ENCODE measurements at places on chromosomes 7 and 10.
A peak's percentile ranks its signal among the peaks of the same experiment; 100 is the strongest.

DNA sequence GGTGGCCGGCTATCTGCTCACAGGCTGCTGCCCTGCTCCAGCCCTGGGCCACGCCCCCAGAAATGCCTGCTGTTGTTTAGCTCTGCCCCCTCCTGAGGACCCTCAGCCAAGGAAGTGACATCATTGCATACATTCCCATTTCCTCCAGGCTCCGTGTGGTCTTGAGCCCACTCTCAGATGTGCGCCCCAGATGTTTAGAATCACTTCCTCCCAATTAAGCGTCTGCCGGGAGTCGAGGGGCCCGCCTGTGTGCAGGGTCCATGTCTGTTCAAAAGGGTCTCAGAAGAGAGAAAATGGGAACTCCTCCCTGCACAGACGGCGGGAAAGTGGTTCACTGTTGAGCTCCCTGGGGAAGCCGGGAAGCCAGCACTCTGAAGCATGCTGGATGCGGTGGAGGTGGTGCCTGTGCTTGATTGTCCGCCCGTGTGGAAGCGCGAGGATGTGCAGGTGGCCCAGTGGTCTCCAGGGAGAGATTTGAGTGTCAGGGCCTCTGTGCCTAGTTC is 116.9 kb upstream of the PPIF start:
- no peak for DNase-seq

- no peak for DNase-seq
Observed at GRCh38 chr10:106713846-106714245, 450.7 kb downstream of the SORCS1 start.

DNA sequence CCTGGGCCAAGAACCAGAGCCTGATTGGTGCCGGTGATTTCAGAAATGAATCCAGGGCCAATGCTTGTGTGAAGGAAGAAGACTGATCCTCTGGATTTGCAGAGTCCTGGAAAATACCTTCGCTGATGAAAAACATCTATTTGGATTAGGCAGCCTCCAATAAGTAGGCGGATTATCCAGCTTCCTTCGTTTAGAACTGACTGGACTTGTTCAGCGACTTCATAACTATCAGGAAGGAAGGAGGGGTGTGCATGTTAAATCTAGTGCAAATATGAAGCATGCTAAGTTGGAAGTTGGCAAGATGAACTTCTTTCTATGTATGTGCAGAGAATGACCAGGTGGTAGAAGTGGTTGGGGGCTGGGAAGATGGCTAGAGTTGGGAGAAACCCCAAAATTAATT is 41.0 kb downstream of the NKX2-3 start:
- DNase-seq: peak; percentile 25

DNA sequence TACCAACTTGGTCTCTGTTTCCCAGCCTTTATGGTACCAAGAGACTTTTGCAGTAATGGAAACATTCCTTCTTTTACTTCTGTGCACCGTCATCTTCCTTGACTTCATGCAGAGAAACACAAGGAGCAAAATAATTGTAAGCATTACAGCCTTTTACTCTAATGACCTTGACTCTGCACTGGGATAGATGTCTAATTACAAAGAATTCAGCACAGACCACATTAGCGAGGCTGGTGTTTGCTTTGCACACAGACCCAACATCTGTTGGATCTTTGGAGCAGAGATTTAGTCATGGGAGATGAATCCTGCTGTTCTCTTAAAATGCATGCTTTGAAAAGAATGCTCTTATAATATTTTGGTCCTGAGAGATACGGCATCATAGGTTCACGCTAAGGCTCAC is 261.6 kb downstream of the TWIST1 start:
- DNase-seq: no peak

DNA sequence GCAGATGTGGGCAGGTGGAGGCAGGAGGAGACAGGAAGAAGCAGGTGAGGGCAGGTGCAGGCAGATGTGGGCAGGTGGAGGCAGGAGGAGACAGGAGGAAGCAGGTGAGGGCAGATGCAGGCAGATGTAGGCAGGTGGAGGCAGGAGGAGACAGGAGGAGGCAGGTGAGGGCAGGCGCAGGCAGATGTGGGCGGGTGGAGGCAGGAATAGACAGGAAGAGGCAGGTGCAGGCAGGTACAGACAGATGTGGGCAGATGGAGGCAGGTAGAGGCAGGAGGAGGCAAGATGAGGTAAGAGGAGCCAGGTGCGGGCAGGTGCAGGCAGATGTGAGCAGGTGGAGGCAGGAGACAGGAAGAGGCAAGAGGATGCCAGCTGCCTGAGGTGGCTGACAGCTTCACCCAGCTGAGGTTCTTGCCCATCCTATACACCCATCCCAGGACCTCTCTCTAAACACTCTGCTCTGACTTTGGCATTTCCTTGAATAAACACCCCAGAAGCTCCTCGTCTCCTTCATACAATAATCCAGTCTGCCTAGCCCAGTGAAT is 33.0 kb downstream of the PTPRE start:
- DNase-seq: no peak

DNA sequence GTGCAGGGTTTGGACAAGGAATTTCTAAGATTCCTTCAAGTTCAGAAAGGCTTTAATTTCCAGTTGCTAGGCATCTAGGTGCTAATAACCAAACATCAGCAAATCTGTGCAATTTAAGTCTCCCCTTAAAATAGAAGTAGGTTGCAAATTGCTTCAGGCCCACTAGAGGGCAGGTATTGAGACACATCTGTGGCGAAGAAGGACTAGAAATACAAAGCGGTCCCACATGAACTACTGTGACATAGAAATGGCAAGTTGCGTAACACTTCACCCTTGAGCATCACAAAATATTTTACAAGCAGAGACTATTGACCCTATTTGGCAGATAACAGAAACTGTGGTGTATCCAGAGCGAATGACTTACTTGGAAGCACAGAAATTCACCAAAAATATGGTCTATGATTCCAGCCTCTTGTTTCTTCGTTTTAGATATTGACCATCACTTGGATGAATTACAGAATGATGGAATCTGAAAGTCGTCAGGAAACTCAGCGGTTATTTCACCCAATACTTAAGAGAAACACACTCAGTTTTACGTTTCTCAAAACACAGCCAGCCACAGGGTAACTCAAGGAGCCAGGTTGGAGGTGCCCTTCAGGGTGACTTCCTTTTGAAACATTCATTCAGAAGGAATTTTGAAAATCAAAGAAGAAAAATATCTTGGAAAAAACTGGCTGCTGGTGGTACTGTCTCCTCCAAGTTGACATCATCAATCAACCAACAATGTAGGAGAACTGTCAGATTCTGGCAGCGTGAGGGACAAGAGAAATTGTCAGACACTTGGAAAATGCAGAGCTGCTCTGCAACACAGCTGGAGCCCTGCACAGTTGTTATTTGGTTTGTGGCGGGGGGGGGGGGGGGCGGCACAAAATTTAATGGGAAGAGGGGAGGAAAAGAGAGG is 256.3 kb upstream of the MINDY3 start:
- peak; percentile 11 for DNase-seq

GRCh38 chr7:152341039-152341913 is 94.5 kb downstream of the KMT2C start:
- peak; percentile 31 for DNase-seq

DNA sequence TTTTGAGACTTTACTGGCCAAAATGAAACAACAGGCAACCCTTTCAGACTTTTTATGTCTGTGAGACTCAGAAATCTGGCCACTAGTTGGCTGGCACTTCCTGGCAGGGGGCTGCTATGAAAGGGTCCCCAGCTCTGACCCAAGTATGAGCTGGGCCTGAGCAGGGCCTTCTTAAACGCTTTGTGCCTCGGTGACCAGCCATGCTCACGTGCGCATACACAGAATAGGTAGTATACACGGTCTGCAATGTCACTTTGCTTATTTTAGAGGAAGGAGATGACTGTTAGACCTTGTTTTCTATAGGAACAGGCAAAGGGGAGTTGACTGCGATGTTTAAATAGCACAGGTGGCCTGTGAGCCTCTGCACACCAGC is 129.6 kb downstream of the VIPR2 start:
- DNase-seq: no peak

DNA sequence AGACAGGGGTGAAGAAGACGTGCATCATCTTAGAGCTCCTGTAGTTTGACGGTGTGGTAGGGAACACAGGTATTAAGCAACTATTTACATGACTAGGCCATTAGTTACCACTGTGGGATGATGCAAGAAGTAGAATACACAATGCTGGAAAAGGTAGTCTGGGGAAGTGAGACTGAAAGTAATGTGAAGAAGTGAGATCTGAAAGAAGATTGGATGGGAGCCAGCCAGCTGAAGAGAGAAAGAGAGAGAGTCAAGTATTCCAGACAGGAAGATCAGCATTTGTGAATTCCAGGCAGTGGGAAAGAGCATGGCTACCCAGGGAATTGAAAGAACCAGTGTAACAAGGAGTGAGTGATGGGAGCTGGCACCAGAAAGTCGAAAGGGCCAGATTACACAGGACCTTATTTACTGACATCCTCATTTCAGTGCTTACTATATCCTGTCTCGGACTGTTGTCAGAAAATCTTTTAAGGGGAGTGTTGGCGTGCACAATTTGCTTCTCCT is 4.0 kb upstream of the CFAP58 start:
- no peak for DNase-seq

DNA sequence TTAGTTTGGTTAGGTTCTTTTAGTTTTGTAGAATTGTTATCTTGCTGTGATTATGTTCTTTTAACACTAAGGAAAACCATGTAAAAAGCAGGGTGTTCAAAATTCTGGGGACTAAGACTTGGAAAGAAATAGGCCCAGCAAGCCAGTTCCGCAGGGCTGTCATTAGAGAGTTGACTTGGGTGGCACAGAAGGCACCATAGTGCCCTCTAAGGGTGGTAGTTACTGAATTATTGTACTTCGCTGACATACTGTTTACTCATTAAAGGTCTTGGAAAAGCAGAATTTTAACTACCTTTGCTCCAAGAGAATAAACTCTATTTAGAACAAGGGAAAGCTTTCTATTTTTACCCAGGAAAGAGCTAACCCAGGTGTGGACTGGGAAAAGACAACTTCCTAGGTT is 86.5 kb downstream of the OTUD1 start:
- no peak for DNase-seq

- DNase-seq: no peak
Observed at GRCh38 chr7:80883154-80884025, 35.5 kb downstream of the SEMA3C start.

DNA sequence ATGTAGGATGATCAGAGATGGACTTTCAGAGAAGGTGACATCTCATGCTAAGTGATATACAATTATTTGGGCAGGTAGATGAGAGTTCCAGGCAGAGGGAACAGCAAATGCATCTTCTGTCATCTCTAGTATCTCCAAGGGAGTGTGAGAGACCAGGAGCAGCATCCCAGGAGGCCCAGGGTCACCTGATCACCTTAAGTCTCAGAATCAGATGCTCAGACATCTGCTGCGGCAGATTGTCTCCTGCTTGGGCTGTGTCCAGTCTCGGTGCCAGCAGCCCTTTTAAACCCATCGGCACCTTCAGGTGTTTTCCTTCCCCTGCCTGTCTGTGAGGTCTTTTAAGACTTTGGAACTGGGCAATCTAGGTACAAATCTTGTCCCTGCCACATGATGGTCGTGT is 690.6 kb downstream of the LRMDA start:
- peak; percentile 81 for DNase-seq

DNA sequence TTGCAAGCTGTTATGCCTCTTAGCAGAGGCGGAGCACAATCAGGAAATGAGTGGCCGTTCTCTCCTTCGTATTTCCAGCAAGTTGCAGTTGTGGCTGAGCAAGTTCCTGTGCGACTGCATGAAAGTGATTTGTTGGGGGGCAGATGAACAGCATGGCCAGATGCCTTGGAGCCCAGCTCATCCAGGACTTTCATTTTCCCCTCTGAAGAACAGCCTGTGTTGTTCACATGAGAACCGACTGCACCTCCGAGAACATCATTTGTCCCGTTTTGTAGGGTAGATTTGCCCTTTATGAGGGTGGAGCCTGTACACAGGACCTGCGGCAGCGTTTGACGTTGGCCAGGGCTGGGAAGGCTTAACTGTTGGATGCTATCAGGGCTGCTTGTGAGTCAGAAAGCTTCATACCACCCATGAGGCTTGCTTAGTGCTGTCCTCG is 4.4 kb downstream of the BAG3 start:
- no peak for DNase-seq

- DNase-seq: peak; percentile 37
Observed at GRCh38 chr7:152894295-152895170, 135.0 kb downstream of the ACTR3B start.

DNA sequence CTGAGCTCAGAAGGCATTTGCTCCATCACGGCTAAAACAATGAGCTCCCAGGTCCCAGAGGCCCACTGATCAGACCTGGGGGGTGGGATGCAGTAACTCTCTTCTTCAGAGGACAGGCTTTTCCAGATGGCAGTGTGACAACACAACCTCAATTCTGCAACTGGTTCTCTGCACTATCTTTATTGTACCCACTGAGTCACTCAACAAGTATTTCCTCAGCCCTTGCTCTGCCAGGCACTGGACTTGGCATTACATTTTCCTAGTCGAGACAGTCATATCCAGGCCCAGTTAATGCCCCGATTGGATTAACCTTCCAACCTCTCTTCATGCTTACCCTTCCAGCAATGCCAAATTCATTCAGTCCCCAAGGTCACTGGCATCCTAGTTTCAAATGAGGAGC is 72.6 kb downstream of the JAZF1 start:
- DNase-seq: no peak

DNA sequence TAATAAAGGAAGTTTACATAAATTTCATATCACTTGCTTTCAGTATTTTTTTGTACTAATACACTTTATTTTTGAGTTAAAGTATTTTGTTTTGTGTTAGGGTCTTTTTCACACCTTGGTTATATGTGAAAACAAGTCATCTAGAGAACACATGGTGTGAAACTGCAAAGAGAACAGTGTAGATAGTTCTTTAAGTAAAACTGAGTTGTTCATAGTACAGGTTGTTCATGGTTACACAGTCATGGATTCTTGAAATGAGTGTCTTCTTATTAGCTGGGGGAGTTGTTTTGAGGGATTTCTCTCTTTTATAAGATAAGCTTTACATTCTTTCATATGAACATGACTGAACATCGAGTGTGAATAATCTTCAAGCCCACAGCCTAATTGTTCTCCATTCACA is 244.2 kb downstream of the THSD7A start:
- no peak for DNase-seq

DNA sequence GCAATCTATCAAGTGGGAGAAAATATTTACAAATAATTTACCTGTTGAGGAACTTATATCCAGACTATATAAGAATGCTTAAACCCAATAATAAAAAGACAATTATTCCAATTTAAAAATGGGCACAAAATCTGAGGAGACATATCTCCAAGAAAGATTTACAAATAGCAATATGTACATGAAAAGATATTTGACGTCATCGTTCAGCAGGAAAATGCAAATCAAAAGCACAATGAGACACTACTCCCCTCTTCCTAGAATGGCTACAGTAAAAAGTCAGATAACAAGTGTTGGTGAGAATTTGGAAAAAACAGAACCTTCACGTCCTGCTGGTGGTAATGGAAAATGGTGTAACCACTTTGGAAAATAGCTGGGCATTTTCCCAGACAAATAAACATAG is 457.0 kb downstream of the DPP6 start:
- no peak for DNase-seq

DNA sequence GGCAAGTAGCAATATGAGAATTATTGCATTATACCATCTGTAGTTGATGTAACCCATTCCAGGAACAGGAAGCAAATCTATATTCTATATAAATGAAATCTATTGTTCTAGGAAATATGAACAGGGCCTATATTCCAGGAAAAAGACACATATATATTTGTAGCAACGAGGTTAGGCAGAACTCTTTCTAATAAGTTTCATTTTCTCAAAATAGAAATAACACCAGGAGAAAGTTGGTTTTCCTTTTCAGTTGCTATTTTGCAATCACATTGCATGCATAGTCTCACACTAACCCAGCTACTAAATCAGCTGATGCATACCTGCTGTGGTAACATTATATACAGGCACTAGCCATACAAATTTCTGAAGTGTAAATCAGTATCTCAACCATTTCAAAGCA is 6.2 kb upstream of the IFIT2 start:
- DNase-seq: no peak
